ENCODE measurements at places on chromosomes 4 and X.

GRCh38 chr4:80141543-80141942 lies 55.8 kb upstream of the PRDM8 start:
- no peak for DNase-seq

GRCh38 chr4:184416913-184417734 lies 57.2 kb downstream of the IRF2 start:
- no peak for DNase-seq

DNA sequence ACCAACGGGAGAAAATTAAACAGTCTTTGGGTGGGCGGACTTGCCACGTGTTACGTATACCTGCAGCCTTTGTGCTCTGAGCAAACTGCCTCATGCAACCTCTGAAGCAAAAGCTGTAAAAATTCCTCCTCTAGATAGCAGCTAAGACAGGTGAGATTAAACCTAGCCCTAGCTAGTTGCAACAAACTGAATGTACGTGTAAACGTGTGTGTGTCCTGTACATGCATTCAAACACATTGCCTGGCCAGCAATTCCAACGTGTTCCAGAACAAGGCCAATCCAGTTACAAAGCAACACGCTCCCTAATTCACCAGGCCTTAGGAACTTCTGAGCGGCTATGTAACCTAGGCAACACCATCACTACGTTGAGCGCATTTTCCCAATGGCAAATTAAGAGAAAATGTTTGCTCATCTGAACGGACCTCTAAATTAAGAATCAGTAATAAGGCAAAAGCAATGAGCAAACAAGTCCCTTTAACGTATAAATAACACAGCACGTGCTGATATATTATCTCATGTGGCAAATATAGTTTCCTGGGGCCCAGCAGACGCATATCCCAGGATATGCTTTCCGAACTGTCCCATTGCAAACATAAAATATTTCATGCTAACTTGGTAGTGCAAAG lies 792 bp downstream of the PPID start:
- no peak for DNase-seq

GRCh38 chr4:8765631-8766590 lies 105.7 kb downstream of the HMX1 start:
- DNase-seq, result no peak

- DNase-seq, result no peak
Observed at GRCh38 chrX:151812661-151813060, 78.1 kb downstream of the CNGA2 start.

DNA sequence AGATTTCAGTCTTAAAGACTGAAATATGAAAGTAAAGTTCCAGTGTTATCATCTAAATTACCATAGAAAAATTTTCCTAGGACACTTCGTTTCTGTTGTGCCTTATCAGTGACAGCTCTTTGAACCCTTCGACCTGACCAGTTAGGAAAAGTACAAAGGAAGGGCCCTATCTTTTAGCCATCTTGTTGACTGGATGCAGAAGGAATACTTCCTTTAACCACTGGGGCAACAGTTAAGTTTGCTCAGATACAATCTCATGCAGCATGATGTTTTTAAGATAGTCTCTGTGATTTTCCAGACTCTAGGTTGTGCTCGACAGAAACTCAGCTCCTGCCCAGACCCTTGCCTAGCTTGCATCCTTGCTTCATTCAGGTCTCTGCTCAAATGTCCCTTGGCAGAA lies 210.5 kb upstream of the RPS6KA3 start:
- DNase-seq, result no peak

- no peak for DNase-seq
Observed at GRCh38 chr4:18314731-18315130, 293.2 kb upstream of the LCORL start.

DNA sequence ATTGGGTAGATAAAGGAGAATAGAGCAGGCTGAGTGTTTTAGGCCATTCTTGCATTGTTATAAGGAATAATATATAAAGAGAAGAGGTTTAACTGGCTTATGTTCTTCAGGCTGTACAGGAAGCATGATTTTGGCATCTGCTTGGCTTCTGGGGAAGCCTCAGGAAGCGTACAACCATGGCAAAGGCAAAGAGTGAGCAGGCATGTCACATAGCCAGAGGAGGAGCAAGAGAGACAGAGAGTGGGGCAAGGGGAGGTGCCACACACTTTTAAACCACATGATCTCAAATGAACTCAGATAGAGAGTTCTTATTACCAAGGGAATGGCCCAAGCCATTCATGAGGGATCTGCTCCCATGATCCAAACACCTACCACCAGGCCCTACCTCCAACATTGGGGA lies 4.4 kb upstream of the METTL14 start:
- DNase-seq, result no peak

DNA sequence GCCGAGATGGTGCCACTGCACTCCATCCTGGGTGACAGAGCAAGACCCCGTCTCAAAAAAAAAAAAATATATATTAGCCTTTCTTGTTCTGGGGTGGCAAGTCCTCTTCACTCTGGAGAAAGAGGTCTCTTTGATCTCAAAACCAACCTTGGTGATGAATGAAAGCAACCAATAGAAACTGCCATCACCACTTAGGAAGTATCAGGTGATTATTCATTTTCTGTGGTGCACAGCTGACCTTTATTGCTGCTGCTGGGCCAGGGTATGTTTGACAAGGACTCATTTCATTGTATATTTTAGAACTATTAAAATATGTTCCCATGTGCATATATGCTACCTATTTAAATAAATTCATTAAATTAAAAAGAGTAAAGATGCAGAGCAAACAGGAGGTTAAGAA lies 76.0 kb upstream of the KIT start:
- DNase-seq, result no peak

DNA sequence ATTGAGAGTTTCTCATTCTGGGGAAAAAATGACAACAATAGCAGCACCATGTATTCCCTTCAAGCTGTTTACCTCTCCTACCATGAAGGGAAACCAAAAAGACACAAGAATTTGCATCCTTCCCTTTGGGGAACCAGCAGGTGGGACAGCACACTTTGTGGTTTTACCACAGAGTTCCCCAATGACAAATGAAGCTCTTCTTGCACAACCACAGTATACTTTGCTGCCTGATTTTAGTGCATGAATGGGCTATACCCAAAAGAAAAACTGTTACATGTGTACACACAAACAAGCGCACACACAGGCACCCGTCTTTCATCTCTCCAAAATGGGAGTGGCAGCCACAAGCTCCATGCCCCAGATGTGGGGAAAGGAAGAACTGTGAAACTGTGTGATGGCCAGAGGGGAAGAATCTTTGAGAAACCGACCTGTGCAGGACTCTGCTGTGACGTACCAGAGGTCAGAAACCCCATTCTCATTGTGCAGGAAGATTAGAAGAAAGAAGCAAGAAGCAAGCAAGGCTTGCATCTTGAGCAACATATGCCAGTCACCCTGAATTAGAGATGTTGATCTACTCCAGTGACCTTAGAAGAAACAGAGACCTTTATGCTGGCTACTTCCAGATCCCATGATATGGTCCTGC lies 2.7 kb upstream of the MAML3 start:
- no peak for DNase-seq

- DNase-seq, result no peak
Observed at GRCh38 chrX:150663073-150663472, 30.1 kb upstream of the MTMR1 start.

DNA sequence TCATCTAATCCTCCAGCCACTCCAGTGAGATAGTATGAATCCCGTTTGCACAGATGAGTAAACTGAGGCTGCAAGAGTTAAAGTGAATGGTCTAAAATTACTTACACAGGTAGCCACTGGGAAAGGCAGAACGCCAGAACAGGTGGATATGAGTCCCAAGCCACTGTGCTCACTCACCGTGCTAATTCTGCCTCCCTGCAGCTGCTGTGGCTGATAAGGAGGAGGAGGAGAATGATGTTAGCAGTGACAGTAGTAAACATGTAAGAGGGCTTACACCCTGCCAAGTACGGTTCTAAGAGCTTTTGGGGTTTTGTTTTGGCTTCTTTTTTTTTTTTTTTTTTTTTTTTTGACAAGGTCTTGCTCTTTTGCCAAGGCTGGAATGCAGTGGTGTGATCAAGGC lies 90.5 kb upstream of the PRPS2 start:
- no peak for DNase-seq

- no peak for DNase-seq
Observed at GRCh38 chr4:157674699-157675098, 454.2 kb downstream of the GRIA2 start.

DNA sequence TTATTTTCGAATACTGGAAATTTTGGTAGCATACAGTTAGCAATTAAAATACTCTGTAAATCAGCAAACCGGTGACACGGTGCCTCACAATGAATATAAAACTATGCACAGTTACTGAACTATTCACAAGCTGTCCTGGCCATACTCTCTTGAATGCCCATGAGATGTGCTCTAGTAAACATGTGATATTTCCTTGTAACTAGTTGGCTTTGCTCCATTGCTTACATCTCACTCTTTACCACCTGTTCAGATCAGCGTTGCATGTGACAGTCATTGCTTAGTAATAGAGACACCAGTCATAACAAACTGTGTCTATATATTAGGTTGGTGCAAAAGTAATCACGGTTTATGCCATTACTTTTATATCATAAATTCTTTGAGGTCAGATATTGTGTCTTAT lies 897.9 kb upstream of the FTHL17 start:
- no peak for DNase-seq

DNA sequence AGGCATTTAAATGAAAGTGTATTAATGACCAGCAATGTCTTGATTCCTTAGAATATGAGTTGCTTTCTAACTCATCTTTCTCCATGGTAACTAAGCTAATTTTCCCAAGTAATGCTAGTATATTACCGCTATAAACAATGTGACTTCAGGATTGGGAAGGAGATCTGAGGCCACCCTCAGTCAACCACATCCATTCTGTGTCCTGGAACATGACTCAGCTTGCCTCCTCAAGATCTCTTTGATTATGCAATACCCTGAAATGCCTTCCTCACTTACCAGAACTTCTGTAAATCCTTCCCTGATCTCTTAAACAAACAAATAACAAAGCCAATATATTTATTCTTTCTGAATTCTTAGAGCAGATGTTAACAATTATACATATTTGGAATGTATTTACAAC lies 1495.5 kb downstream of the PCDH18 start:
- no peak for DNase-seq

GRCh38 chr4:188619456-188620149 lies 480.4 kb downstream of the TRIML1 start:
- no peak for DNase-seq

DNA sequence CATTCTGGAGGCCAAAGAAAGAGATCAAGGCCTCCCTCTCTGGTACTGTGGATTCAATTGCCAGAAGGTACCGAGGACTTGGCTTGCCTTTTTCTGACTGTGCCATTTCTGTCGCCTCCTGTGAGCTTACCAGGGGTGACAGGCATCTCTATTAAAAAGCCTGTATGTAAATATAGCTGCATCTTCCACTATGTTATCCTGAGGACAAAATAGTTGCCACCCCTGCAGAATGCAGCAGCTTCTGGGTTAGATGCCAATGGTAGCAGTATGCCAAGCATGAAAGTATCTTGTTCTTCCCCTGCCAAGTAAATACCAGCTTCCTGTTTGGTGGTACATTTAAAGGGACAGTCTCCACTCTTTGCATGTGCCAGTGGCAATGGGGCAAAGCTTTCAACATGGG lies 10.7 kb downstream of the TRPC5OS start:
- DNase-seq, result no peak

DNA sequence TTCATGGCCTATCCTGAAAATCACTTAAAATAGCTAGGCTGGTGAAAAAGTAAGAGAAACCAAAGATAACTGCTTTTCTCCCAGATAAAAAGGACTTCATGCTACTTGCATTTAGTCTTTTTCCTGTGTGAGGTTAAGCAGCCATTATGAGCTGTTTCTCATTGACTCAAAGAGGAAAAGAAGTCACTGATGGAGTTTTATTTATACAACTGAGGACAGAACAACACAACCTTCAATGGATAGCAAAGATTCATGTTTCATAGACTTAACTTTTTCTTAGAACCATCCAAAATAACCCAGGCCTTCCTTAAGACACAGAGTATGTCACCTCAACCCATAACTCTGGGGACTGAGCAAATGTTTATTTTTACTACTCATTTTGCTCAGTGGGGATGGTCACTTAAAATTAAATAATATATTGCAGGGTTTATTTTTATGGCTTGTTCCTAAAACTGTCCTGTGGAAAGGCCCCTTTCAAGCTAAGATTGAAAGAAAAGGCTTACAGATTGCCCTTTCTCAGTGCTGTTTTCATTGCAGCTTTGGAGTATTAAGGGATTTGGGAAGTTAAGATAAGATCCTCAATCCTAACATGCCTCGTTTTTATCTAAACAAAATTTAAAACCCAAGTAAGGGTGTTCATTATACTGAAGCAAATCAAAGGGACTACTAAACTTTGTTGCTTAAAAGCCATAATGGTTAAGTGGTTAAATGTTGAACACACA lies 252.6 kb upstream of the MAD2L1 start:
- DNase-seq, result no peak

DNA sequence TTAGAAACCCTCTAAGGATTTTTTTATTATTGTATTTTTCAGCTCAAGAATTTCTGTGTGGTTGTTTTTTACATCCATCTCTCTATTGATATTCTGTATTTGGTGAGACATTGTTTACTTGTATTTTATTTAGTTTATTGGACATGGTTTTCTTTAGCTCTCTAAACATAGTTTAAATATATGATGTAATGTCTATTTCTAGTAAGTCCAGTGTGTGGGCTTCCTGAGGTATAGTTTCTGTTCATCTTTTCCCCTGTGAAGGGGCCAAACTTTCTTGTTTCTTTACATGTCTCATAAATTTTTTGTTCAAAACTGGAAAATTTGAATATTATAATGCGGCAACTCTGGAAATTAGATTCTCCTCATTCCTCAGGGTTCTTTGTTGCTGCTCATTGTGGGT lies 28.2 kb upstream of the ATRX start:
- no peak for DNase-seq

GRCh38 chr4:173545440-173545839 lies 15.4 kb upstream of the HAND2 start:
- DNase-seq, result no peak

DNA sequence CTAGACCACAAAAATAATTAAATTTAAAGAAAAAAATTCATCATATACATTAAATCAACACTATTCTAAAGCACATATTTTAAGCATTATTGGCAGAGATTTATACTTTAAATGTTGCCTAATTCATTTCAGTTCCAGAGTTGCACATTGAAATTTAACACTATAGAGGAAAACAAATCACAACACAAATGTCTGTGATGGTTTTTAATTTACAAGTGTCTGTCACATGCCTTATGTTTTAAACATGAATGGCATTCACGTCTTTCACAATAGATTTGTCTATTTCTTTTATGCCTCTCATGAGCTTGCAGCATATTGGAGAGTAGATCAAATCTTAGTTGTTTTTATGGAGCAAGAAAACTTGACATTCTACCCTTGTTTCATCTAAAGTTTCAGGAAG lies 811.3 kb downstream of the NLGN4X start:
- DNase-seq, result no peak

GRCh38 chrX:41338436-41338835 lies 4.5 kb downstream of the DDX3X start:
- DNase-seq, result no peak

DNA sequence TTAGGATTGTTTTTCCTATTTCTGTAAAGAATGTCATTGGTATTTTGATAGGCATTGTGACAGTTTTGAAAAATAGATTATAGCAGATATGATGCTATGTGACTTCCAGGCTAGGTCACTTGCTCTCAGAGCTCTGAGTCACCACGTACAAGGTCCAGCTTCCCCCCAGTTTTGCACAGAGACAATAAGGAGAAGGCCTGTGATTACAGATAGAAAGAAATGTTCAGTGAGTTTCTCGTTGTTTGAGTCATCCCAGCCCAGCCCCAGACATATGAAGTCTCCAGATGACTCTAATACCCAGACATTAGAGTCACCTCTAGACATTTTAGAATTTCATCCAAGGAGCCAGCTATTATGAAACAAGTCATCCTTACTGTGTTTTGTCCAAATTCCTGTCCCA lies 57.2 kb downstream of the MFAP3L start:
- DNase-seq, result peak; percentile 87

Data from GM04503 (cell line).